ENCODE measurements at places on chromosomes 7 and 10.

- no peak for DNase-seq
These were observed 513.8 kb downstream of the MAGI2 start for GRCh38 chr7:78939669-78940068.

- DNase-seq = no peak
These were observed 1.6 kb downstream of the GLCCI1 start for GRCh38 chr7:7970237-7970530.

- no peak for DNase-seq
These were observed 27.7 kb downstream of the PPP2R2D start for GRCh38 chr10:131928248-131929095.

GRCh38 chr7:26393818-26394217 lies 102.2 kb downstream of the SNX10 start:
- DNase-seq = no peak

DNA sequence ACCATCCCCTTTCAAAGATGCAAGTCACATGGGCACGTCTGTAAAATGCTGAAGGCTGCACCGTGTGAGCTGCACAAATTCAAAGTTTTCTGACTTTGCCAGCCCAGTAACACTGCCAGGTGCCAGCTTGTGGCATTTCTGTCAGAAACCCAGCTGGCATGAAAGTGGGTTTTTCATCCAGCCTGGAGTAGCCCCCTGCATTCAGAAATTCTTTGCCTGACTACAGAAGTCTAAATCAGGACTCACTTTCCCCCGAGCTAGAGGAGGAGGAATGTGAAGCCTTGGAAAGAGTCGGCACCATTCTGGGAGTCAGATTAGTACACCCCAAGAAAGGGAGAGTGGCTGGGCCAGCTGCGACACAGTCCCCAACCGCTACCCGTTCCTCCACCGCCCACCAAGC lies 56.7 kb upstream of the EN2 start:
- DNase-seq = no peak

DNA sequence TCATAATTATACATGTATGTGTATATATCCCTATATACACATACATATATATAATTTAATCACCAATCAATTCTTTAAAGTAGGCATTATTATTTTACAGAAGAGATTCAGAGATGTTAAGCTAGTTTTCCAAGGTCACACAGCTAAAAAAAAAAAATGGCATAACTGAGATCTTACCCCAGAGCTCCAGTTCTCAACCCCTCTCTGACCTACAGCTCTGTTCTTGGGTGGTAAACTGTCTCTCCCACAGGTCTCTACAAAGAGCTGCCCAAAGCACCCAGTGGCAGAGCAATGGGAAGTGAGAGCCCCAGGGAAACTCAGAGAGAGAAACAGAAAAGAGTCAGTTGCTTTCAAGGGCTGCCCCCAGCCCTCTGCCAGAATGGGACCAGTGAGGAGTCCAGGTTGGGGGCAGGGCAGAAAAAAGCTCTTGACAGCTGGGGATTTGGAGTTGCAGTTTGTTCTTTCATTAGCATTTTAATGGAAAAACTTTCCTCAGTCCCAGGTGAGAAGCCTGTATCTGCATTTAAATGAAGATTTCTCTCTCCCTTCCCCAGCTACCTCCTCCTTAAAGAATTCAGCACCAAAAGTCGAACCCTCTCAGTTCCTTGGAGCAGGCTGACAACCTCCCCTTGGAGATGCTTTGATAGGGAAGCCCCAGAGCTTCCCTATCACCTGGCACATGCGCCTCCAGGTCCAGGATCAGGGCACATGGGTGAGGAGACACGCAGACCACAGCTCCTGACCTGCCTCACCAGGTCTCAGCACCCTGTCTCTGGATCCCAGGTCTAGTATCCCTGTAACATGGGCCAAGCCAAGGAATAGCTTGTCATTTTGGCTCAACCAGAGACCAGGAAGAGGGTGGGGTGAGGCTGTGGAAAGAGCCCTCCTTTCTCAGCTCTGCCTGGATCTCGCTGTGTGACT lies 388.1 kb downstream of the PLXNA4 start:
- DNase-seq = no peak

DNA sequence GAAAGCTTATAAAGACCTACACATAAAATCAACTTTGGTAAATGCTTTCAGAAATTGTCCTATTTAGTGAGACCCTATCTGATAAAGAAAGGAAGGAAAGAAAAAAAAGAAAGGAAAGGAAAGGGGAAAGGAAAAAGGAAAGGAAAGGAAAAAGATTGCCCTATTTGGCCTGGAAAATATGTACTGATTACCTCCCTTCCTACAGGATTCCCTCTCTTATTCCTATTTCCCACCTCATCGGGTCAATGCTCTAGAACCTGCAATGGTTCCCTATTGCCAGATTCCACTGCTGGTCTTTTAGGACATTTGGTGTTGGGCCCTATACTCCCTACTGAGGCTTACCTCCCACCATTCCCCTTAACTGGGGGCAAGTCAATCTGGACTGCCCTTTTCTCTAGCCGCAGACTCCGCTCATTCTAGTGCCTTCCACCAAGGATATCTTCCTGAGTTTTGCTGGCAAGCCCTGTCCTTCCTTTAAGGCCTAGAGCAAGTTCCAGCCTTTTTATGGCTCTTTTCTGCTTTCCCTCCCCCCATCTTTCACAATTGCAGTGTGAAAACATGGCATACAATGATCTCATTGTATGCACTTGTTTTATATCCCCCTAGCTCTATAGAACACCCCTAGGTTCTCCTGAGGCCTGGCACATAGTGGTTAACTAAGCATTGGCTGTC lies 4.4 kb downstream of the DDIT4 start:
- DNase-seq = no peak

GRCh38 chr10:86067436-86068050 lies 299.1 kb downstream of the GRID1 start:
- no peak for DNase-seq

- DNase-seq = no peak
These were observed 10.7 kb upstream of the HOXA13 start for GRCh38 chr7:27210441-27211083.

- DNase-seq = no peak
These were observed 22.1 kb downstream of the GNA12 start for GRCh38 chr7:2821842-2822507.

Data from NCI-H1048 (cell line).